Activated CD8-positive, alpha-beta memory T cell treated with anti-CD3 and anti-CD28 coated beads for 48 hours (primary cell): ENCODE measurements at places on chromosomes 12 and 14.

GRCh38 chr12:54154681-54155186 lies 34.1 kb downstream of the SMUG1 start:
- no peak for DNase-seq

GRCh38 chr14:91149462-91149861 lies 35.6 kb downstream of the DGLUCY start:
- DNase-seq: no peak

GRCh38 chr12:709455-710020 lies 42.8 kb upstream of the WNK1 start:
- DNase-seq: no peak

GRCh38 chr14:90941706-90942105 lies 118.7 kb downstream of the RPS6KA5 start:
- DNase-seq: no peak

GRCh38 chr12:124538194-124539082 lies 29.0 kb downstream of the NCOR2 start:
- DNase-seq: no peak

DNA sequence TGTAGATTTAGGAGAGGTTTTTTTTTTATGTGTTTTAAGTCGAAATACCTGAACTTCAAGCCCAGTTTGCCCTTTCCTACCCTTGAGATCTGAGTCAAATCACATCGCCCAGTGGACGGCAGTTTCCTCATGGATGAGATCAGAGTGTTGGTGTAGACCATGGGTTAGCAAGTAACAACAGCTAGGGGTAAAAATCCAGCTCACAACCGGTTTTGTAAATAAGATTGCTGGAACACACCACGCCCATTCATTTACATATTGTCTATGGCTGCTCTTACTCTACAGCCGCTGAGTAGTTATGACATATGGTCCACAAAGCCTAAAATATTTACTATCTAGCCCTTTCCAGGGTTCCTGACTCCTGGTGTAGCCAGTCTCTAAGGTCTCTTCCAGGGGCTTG lies 158.5 kb upstream of the PLEKHG7 start:
- no peak for DNase-seq

GRCh38 chr12:125944446-125944845 lies 879.2 kb downstream of the AACS start:
- no peak for DNase-seq

GRCh38 chr12:6092784-6093722 lies 31.4 kb downstream of the VWF start:
- DNase-seq: no peak

DNA sequence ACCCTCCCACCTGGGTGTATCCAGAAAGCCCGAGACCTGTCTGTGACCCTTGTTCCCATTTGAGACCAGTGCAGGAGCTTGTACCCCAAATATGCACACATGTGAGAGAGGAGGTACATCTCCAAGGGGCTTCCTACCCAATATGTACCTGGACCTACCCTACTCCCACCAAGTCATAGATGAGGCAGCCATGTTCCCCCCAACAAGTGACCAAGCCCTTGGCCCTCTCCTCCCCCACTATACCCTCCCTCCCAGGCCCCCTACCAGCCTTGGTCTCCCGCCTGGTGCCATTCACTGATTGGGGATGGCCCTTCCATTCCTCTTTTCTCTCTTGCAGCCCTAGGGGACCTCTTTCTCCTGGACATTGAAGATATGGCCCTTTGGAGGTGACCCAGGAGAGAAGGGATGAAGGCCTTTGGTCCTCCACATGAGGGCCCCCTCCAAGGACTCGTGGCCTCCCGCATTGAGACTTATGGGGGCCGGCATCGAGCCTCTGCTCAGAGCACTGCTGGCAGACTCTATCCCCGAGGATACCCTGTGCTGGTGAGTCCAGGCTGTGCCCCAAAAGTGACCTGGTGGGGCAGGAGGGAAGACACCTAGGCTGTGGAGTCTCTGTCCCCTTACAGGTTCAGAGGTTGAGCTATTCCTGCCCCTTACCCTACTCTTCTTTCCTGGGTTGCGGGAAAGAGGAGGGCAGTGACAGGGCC lies 1.5 kb downstream of the PLEKHG6 start:
- no peak for DNase-seq

DNA sequence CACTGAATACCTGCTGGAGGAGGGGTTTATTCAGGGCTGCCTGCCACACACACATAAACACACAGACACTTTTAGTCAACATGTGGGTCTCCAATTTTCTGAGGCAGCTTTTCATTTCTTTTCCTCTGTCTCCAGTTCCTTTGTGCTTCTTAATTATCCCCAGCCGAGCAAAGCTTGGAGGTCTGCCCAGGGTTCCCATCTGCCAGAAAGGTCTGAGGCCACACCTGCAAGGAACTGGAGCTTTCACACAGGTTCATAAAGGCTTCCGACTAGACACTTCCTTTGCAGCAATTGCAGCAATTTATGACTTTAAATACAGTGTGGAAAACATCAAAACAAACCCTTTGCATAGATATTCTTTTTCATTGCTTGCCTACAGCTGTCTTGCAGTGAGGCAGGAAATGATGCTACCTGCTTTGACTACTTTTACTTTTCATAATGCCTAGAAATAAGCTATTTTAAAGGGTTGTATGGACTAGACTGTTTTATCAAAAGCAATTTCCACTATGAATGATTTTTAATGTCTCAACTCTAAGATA lies 1318.9 kb downstream of the AACS start:
- no peak for DNase-seq

DNA sequence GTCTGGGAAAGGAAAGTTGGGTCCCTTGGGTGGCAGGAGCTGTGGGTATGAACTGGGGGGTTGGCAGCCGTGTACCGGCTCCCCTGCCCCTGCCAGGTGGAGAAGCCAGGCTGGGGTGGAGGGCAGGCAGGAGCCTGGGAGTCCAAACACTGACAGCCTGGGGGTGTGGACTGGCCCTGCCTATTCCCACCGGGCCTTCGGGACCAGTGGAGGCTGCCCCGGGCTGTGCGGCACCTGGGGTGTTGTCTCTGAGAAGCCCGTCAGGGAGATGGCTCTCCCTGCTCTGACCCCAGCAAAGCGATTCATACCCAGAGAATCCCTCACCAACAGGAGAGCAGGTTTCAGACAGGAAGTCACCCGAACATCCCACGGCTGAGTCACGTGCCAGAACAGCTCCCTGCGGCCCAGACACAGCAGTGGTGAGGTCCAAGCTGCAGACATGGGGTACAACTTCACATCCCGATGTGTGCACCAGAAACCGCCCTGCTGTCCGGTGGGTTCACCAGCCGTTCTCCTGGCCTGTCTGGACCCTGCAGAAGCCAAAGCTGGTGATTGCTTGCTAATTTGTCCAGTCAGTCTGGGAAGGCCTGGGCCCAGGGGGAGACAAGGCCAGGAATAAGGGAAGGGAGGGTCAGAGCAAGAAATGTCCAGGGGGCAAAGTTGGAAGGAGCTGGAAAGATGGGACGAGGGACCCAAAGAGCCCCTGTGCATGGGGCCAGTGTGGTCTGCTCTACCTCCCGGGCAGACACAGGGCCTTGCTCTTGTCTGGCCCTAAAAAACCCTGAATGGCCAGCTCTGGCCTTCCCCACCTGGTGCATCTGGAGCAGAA lies 2.1 kb upstream of the GPR132 start:
- no peak for DNase-seq

DNA sequence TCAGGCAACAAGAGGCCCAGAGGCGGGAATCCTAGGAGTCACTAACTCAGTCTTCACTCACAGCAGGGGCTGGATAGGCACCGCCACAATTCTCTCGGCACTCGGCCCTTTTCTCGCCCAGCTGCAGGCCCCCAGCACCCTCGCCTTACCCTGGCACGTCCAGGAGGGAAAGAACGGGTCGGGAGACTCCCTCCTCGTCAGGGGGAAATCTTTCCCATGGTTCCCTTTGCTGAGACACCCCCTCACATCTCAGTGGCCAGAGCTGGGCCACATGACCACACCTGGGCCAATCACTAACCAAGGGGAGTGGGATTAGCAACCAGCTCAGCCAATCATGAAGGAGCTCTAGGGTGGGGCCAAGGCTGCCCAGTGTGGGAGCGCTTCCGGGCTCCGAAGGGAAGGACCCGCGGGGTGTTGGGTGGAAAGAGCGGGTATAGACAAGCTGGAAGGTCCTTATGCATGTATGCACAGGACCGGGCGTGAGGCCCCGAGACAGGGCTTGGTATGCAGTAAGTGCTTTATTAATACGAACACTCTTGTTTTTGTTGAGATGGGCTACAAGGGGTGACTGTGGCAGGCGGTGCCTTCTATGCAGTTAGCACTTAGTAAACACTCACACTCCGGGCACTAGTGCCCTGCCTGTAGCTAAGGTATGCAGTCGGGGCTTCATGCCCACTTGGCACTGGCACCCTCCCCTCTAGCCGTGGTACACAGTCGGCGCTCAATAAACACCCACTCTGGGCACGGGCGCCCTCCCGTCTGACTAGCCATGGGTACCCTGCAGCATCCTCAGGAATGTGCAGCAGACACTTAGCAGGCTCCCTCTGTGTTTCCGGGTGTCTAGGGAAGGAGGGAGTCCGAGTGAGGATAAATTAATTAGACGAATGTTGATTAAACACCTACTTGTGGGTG lies 40.3 kb downstream of the ADGRD1 start:
- no peak for DNase-seq

- no peak for DNase-seq
These were observed 72.3 kb upstream of the CCDC196 start for GRCh38 chr14:66413901-66414300.

DNA sequence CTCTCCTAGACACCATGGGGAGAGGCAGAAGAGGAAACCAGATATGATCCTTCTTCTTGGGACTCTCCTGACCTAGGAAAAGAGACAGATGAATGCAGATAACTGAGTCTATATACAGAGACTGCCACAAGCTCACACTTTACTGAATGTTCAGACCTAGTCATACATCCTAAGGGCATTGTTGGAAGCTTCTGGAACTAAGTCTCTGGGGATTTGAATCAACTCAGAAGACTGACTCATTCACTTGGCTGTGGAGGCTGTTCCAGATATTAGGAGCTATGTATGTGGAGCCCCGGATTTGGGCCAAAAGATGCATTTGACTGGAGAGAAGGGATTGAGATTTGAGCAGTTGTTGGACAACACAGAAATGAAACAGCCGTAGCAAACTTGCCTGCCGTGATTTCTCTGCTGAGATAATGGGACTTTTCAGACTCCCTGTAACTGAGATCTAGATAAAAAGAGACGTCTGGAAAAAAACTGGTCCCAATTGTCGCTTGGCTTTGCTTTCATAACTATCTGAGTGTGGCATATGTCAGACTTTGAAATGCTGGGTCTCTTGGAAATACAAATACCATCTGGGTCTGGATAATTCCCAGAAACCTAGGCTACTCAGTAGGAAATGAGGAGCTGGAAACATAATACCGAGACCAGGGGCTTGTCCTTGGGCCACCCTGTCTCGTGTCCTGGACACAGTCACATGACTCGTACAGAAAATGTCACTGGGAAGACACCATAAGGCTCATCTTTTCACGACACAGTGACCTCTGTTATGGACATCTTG lies 396.8 kb downstream of the NUAK1 start:
- DNase-seq: no peak

GRCh38 chr12:123080634-123081033 lies 70.3 kb downstream of the PITPNM2 start:
- DNase-seq: no peak
